ENCODE measurements at places on chromosomes 3 and 15.

GRCh38 chr3:133758964-133759739 is 13.0 kb downstream of the TF start:
- no peak for DNase-seq

- no peak for DNase-seq
These were observed 67.9 kb downstream of the BFSP2 start for GRCh38 chr3:133467780-133468179.

DNA sequence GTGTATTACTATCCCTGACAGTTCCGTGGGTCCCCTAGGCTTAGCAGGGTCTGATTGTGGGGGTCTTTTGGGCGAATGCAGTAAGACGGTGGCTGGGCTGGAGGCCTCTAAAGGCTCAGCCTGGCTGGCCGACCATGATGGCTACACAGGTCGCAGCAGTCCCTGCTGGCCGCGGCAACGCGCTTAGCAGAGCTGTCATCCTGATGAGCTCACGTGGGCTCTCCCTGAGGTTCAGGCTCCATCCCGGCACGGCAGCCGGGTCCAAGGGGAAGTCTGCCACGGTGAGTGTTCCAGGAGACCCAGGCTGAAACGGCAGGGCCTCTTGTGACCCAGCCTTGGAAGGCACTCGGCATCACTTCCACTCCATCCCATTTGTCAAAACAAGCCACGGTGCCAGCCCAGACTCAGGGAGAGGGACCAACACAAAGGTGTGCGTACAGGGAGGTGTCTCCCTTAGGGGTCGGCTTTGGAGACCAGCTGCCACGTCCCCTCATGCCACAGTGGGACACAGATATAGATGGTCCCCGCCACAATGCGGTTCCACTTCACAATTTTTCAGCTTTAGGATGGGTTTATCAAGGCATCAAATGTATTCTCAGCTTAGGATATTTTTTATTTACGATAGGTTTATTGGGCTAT is 101.8 kb downstream of the XXYLT1 start:
- no peak for DNase-seq

DNA sequence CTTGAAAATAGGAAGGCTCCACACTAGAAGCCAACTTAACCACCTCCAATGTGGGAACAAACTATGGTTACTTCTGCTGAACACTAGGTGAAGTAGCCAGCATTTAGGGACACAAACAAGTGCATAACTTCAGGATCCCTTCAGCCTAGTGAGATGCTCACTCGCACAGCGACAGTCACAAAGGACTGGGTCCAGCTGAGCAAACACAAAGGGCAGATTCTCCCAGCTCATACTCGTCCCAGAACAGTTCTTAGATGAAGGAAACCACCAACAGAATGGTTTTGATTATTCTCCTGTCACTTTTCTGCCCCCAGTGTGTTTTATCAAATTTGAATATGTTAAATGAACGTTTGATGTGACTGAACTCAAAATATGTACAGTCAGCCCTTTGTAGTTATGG is 201.6 kb downstream of the KCNAB1 start:
- no peak for DNase-seq

DNA sequence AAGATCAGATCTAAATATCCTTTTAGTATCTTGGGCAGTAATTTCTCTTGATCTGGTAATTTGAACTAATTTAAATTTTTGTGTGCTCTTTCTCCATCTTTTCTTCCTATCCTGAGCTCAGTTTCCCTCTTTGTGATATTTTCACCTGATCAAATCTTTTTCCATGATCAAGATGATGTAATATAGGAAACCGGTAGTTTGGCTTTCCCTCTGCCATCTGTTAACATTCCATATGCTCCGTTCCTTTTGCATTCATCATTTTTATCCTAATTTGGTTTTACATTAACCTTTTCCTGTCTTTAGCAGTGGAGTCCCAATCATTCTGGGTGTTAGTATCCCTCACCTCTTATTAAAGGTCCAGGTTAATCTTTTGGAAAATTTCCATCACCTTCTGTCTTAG is 5.9 kb upstream of the ABHD6 start:
- DNase-seq = no peak

GRCh38 chr3:31579828-31580227 is 47.1 kb downstream of the STT3B start:
- no peak for DNase-seq

GRCh38 chr3:178001670-178002101 is 534.5 kb upstream of the KCNMB2 start:
- no peak for DNase-seq

GRCh38 chr3:63494646-63495045 is 157.8 kb upstream of the SNTN start:
- no peak for DNase-seq

GRCh38 chr3:65625305-65625704 is 413.4 kb downstream of the MAGI1 start:
- no peak for DNase-seq

DNA sequence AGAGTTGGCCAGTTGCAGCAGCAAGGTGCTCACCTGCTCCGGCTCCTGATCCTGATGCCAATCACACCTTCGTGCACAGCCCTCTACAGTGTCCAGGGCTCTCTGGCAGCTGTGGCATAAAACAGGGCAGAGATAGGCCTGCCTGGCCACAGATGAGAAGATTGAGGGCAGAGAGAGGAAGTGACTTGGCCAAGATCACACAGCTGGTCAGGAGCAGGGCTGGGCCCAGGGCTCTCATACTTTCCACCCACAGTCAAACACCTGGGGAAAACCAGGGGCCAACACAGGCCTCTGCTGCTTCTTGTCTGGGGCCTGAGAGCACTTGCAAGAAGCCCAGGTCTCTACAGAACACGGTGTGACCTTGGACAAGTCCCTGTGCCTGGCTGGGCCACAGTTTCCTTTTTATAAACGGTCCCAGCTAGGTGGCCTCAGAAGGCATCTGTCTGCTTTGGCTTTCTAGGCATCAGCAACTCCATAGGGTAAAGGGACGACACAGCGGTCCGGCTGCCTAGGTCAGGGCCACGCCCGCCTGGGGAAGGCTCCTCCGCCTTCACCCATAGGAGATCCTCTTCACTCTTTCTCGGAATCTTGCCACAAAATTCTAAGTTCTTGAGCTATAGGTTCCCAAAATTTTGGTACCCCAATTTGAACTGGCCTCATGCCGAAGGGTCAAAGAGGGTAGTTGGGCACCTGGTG is 3.1 kb downstream of the ATP2B2 start:
- no peak for DNase-seq

DNA sequence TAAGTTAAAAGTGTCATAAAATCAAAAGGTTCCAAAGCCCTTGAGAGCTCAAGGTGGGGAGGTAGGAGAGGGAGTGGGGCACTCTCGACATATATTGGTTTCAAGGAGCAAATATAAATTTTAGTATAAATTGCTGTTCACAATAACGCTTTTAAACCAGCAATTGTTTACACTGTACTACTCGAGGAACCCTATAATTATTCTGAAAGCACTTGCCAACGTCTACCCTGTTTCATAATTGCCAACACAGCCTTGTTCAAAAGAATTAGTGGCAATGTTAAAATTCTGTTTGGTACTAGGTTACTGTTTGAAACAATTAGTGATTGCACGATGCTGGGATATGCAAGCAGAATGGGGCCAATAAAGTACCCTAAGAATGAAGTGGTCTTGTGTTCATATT is 76.3 kb upstream of the ICE2 start:
- DNase-seq = no peak

DNA sequence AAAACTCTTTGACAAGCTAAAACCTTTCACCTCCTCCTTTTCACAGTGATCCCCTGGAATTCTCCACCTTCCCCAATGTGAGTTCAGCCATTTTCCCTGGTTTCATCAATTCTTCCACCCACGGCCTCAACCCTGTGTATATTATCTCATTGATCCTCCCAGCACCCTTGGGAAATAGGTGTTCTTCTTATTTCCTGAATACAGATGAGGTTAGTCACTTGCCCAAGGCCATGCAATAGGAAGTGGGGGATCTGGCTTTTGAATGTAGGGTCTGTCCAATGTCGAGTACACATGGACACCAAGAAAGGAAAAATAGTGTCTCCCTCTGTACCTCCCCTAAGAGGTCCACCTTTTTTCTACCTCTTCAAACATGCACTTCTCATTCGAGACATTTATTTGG is 262.8 kb upstream of the ST8SIA2 start:
- DNase-seq = no peak

- no peak for DNase-seq
These were observed 241.5 kb upstream of the SATB1 start for GRCh38 chr3:18666655-18667054.
